ENCODE measurements at places on chromosomes 5 and 9.

DNA sequence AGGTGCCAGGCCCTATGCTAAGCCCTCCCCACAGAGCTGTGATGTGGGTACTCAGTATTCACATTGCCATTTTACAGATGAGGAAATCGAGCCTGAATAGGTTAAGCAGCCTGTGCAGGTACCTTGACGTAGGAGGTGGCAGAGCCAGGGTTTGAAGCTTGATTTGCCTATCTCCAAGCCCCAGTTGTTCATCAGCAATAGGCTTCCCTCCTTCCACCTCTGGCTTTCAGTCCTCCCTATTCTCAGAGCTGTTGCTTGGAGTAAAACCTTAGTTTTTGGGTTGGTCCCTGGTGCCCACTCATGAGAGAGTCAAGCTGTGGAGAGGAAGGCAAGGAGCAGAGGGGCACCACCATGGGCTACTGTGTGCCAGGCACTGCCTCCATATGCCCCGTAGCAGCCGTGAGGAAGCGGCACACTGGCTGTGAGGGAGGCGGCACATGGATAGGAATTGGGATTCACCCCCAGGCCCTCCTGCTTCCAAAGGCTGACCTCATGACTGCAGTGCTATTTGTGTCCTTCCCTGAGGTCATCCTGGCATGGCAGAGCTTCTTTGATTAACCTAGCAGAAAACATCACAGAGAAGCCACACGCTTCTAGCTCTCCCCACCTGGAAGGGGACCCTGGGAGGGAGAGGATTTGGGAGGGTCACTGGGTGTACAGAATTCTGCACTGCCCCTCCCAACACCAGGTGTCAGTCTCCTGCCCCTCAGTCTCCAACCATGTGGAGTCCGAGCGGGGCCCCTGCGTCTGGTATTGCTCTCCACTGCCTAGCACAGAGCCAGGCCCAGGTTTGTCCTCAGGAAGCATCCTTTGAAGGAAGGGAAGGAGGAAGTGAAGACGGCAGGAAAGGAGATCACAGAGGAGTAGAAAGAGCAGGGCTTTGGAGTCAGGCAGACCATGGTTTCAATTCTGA is 109.8 kb downstream of the RGS3 start:
- peak; percentile 63 for DNase-seq

DNA sequence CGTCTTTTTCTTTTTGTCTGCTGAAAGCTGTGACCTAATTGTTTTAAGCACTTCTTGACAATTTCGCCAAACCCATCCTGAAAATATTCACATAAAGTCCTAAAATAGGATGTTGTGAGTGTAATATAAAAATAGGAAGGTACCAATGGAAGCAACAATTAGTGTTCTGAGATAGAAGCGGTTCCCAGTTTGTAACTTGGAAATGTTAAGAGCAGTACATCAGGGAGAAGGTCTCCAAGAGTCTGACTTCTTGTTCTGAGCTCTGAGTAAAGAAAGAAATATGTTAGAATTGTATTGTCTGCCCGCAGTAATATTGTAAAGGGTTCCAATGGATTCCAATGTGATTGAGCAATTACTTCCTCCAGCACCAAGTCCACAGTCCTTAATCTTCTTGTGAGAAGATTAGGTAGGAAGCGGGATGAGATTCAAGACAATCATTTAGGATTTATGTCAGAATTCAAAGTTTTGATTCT is 3.9 kb downstream of the VCAN start:
- DNase-seq: no peak

- no peak for DNase-seq
Measured at GRCh38 chr5:175321927-175322532, 122.0 kb downstream of the DRD1 start.

DNA sequence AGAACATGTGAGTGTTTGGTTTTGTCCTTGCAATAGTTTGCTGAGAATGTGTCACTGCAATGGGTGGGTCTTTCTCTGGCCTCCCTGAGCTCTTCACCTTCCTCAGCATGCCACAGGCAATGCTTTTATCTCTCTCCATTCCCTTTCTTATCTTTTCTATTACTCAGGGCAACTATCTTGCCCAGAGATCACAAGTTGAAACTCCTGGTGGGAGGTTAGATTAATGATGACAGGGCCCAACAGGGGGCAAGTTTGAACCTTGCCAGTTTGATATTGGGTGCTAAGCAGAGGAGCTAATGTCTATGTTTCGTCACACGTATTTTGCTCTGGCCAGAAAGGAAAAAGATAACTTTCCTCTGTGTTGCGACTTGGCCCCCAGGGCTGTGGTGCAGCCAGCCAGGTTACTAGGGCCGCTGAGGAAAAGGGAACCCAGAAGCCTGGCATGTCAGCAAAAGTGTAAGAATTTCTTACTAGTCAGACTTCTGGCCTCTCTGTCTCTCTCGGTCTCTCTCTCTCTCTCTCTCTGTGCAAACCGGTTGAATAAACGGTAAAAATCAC is 299.3 kb upstream of the POU5F2 start:
- no peak for DNase-seq

- no peak for DNase-seq
Measured at GRCh38 chr9:85157772-85158171, 488.2 kb downstream of the NTRK2 start.

DNA sequence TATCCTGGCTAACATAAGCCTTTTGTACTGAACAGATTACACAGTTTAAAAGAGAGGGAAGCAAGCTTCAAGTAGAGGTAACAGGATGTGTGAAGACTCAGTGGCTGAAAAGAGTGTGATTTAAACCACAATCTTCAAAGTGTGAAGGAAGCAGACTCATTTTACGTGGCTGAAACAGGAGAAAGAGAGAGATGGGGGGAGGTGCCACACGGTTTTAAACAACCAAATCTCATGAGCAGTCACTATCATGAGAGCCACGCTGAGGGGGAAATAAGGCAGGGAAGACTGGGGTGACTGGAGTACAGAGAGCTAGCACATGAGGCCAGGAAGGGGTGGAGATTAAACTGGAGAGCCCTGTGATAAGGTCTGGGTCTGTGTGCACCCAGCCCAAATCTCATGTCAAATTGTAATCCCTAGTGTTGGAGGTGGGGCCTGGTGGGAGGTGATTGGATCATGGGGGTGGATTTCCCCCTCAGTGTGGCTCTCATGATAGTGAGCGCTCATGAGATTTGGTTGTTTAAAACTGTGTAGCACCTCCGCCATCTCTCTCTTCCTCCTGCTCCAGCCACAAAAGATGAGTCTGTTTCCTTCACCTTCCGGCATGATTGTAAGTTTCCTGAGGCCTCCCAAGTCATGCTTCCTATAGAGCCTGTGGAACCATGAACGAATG is 318.6 kb upstream of the CD180 start:
- DNase-seq: no peak

Measured in left forelimb (tissue), 1 donor.